ENCODE measurements at places on chromosomes 2 and 18.

- DNase-seq = no peak
Observed at GRCh38 chr2:8107621-8108378, 574.1 kb upstream of the ID2 start.

GRCh38 chr2:230650585-230651137 lies 62.0 kb upstream of the CAB39 start:
- DNase-seq = no peak

GRCh38 chr2:191797500-191797899 lies 49.4 kb downstream of the CAVIN2 start:
- no peak for DNase-seq

- no peak for DNase-seq
Observed at GRCh38 chr2:20494241-20494640, 47.4 kb downstream of the RHOB start.

GRCh38 chr2:19848952-19849351 lies 52.8 kb downstream of the TTC32 start:
- no peak for DNase-seq

DNA sequence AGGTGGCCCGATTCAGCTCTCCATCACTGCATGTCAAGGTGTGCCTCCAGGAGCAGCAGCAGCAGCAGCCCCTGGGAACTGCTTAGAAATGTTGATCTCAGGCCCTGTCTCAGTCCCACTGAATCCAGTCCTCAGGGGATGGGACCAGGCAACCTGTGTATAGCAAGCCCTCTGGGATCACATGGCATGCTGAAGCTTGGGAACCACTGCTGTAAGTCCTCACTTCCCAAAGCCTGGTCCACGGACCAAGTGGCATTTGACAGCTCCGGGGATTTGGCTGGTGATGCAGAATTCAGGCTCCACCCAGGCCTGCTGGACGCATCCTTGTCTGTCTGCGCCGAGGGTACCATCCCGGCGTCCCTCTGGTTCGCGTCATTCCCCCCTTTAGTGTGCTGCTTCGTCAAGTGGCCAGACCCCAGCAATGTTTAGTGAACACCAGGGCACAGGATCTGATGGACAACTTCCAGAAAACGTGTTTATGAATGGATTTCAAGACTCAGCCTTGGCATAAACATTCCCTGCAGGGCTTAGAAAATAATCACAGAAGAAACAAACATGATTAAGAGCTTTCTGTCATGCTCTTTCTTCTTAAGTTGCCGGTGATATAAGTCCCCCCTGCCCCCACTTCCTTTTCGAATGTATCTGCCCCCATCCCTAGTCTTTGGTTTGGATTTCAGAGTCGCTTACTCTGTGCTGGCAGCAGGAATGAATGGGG lies 234.0 kb downstream of the GBX2 start:
- DNase-seq = no peak

DNA sequence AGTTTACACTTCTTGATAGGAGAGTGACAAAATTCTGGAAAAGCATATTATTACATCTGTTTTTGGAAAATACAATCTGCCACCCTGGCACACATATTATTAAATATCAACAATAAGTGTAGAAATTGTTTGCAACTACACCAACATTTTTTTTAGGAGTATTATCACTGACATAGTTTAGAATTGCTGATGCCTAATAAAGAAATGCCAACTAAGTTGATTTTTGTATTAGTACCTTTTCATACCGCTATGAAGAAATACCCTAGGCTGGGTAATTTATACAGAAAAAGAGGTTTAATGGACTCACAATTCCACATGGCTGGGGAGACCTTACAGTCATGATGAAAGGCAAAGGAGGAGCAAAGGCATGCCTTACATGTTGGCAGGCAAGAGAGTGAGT lies 35.9 kb upstream of the TFPI start:
- no peak for DNase-seq

DNA sequence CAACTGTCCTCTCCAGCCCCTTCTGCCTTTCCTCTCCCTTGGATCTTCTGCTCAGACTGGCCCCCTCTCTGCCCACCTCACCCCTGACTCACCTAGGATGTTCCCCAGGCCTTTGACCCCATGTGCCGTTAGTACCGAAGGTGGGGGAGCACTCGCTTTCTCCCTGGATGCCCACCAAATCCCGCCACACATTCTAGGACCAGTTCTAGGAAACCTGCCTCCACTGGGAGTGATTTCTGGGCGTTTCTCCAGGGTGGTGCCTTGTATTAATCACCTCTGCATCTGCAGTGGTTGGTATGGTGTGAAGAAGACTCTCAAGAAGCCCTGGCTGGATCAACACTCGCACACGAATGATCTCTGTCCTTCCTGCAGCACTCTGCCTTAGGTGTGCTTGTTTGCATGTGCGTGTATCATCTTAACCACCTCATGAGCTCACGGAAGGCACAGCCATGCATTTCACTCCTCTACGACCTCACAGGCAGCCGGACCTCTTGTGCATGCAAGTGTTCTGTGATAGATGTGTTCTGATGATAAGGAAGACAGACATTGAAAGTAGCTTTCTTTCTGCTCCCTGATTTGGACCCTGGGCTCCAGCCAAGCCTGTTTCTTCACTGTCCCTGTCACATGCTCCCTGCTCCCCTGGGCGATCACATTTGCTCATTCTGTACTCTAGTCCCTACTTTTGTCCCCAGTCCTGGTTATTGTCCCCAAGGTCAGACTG lies 69.4 kb downstream of the LIPG start:
- no peak for DNase-seq

- no peak for DNase-seq
Observed at GRCh38 chr2:208638059-208638458, 231.5 kb downstream of the PTH2R start.

GRCh38 chr2:120546048-120546864 lies 189.4 kb upstream of the GLI2 start:
- DNase-seq = no peak

GRCh38 chr2:177255227-177255601 lies 9.3 kb downstream of the NFE2L2 start:
- DNase-seq = no peak
